ENCODE measurements at places on chromosomes 6 and 20.

- no peak for DNase-seq
Observed at GRCh38 chr6:17921454-17921853, 66.0 kb downstream of the KIF13A start.

DNA sequence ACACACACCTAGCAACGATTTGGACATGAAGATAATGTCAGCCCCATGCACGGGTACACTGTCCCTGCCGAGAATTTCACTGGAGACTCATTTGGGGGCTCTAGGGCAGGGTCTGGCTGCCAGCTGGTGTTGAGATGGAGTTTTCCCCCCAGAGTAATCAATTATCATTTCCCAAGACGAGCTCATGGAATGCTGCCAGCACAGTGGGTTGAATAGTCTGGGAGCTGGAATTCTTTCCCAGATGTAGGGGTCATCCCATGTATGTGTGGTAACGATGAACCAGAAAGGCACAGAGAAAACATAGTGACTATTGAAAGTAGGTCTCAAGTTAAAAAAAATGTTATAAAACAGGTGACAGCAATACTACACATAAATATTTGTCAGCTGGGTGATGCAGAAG lies 579.9 kb downstream of the MAFB start:
- no peak for DNase-seq

GRCh38 chr6:167696296-167696695 lies 130.4 kb upstream of the AFDN start:
- DNase-seq = no peak

DNA sequence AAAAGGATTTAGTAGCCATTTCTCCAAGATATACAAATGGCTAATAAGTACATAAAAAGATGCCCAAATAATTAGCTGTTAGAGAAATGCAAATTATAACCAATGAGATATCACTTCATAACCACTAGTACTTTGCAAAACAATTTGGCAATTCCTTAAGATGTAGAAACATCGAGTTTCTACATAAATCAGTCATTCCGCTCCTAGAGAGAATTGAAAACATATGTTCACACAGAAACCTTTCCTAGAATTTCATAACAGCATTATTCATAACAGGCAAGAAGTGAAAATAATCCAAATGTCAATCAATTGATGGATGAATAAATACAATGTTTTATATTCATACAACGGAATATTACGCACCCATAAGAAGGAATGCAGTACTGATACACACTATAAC lies 20.5 kb upstream of the NT5E start:
- no peak for DNase-seq

GRCh38 chr20:34669094-34669493 lies 7.8 kb downstream of the PIGU start:
- DNase-seq = no peak

DNA sequence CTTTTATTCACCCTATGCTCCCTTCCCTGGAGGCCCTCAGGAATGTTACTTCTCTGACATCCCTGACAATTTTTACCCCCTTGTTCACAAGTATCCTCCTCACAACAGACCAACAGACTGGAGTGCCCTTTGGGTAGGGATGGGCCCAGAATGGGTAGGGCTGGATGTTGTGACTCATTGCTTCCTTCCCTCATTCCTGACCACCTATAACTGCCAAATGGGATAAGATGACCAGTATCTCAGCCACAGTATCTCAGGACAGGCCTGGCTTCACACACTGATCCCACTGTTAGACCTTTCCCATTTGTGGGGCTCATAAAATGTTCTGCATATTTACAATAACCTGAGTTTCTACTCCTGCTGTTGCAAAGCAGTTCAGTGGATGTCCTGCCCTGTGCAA lies 223.0 kb upstream of the LRFN2 start:
- no peak for DNase-seq

DNA sequence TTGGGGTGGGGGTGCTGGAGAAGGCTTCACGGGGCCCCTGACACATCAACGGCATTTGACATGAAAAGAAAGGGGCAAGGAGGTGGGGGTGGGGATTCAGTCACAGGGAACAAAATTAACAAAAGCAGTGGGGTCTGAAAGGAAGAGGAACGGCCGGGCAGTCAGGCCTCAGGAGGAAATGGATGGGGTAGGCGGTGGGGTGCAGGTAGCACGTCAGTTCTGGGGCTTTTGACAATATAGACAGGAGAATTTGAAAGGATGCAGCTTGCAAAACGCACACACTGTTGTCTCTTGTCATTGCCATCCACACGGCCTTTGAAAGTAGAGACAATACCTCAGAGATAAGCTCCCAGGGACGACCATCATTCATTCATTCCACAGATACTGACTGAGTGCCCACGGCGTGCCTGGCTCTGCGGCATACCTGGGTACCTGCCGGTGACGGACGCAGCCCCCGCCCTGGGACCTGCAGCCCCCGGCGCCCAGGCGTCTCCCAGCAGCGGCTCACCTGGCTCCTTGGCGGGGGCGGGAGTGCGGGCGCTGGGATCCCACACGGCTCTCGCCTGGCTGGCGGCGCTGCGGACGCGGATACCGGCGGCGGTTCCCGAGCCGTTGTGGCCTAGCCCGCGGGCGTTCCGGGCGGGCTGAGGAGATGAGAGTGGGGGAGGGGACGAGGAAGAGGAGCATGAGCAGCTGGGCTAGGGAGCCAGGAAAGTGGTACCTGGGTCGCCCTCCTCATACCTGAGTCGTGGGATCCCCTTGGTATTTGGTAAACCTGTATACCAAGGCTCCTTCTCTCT lies at the start of gene SLC26A8:
SLC26A8 (minus strand) TSS at position 646 of the 800 bp plus-strand sequence. CDS start 4,934 bp downstream, outside the sequence.
- DNase-seq = no peak

- no peak for DNase-seq
Observed at GRCh38 chr6:21665392-21666200, 72.0 kb downstream of the SOX4 start.

DNA sequence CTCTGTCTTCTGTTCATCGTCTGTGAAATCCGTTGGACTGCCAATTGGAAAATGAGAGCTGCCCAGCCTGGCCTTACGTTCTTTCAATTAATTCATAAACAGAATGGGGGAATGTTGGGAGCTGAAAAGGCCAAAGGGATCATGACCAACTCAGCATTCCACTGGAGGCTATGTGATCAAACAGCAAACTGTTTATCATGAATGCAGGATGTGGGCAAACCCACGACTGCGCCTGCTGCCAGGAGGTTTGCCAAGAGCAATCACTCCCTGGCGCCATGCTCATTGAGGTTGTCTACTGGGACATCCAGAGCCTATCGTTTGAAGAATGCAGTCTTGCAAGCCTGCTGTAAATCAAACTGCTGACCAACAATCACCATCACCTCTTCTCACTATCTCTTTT lies 9.3 kb upstream of the FKBP1A start:
- DNase-seq = no peak

- no peak for DNase-seq
Observed at GRCh38 chr6:107707346-107708275, 116.5 kb downstream of the SCML4 start.

DNA sequence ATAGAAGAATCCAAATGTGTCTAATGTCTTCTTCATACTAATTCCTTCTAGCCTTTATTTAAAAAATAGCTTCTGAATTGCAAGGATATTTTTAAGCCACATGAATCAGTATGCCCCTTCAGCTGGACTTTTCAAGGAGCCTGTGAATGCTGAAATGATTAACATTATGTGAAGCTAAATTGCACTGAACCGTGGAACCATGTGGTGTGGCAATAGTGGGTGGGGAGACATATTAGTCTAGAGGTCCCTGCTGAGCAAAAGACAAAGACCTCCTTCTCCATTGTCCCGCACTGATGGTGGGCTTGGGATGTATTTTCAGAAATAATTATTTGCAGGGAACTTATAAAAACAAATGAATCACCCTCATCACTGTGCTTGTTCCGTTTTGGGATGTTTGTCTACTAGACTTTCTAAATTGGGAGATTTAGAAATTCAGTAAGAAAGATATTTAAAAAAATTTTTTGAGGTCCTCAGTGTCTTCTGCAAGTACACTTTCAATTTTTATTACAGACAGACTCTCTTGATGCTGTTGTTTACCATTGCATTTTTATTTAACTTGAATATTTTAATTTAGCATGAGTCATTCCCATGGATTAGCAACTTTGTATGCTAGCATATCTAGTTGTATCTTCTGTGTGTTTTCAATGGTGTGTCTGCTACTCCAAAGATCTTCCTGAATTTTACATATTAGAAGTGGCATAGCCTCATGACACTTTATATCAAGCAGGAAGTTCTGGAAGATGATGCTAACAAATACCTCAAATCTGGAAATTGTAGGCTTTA lies 238.1 kb downstream of the LAMA2 start:
- DNase-seq = no peak

DNA sequence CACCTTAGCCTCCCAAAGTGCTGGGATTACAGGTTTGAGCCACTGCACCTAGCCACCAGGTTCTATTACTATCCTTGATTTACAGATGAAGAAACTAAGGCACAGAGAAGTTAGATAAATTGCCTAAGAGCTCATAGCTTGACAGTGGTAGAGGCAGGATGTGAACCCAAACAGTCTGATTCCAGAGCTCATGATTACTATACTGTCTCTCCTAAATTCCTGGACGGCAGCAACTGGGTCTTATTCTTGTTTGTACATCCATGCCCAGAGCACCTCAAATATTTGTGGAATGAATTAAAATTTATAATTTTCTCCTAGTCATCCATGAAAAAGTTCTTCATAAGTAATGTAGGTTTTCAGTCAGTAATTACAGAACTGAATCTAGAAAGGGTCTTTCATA lies 15.1 kb downstream of the PDSS2 start:
- DNase-seq = no peak

GRCh38 chr20:61307686-61308476 lies 55.8 kb downstream of the CDH4 start:
- no peak for DNase-seq

DNA sequence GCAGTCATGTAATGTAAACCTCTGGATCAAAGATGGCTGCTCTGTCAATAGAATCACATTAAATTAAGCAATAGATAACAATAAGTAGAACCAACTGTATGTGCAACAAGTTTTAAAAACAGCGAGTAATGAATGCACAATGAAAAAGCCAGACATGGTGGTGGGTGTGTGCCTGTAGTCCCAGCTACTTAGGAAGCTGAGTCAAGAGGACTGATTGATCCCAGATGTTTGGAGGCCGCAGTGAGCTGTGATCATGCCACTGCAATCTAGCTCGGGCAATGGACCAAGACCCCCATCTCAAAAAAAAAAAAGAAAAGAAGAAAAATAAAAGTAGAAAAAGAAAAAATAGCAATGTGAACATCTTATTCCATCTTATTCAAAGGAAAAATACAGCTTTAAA lies 558.7 kb upstream of the MMS22L start:
- DNase-seq = no peak

- no peak for DNase-seq
Observed at GRCh38 chr6:26223228-26223627, 136.0 kb downstream of the HFE start.

DNA sequence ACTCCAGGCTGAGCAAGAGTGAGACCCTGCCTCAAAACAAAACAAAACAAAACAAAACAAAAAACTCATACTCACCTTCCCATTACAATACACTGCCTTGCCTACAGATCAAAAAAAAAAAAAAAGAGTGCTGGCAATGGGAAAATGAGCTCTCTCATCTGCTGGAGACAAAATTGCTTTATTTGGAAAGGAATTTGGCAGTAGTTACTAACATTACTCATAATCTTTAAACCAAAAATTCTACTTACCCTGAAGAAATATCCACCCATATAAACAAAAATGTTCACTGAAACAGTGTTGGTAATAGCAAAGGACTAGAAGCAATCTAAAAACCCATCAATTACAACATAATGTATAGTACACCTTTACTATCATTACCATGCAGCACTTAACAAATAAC lies 120.4 kb downstream of the RNGTT start:
- no peak for DNase-seq

DNA sequence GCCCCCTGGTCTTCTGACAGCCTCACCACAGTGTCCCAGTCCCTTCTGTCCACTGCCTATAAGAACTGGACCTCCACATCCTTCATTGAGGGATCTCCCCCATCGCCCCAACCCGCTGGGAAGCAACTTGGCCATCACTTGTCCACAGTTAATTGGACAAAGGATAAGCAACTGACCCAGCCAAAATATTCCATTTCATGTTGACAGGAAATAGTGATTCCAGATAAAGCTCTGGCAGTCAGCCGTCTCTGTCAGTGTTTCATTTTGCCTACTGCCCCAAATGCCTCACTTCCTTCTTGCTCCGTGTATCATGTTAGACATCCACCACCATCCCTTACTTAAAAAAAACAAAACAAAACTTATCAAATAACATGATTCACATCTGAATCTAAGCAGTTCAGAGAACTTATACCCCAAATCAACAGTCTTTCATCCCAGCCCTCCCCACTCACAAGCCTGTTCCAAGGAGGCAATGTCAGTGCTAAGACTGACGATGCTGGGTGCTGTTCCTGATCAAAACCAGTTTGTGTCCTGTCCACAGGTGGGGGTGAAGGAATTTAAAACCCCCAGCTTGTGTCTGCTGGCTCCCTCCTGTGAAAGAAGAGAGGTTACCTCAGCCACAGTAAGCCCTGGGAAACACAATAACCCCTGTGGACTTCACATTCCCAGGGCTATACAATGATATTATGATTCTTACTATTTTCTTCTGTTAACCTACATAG lies 162.5 kb downstream of the WDR27 start:
- no peak for DNase-seq

DNA sequence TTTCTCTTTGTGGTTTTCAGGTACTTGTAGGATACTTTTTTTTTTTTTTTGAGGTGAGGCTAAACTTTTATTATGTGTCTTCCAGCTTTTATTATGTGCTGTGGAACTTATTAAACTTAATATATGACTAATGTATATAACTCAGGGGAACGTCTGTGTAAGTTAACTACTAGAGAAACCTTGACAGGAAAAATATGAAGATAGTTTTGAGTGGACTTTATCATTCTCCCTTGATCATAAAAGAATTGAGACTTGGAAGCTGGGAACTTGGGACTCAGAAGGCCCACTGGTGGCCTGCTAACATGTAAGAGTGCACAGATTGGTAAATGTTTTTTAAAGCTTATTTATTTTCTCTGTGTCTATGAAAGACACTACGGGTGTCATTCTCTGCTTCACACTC lies 73.1 kb downstream of the CARMIL1 start:
- no peak for DNase-seq

- DNase-seq = peak; percentile 41
Observed at GRCh38 chr6:105793130-105793529, 293.0 kb upstream of the PRDM1 start.

- no peak for DNase-seq
Observed at GRCh38 chr6:167551628-167552257, 226.9 kb downstream of the TTLL2 start.

GRCh38 chr20:51174536-51174935 lies 151.6 kb upstream of the KCNG1 start:
- DNase-seq = no peak

GRCh38 chr20:47973519-47974233 lies 188.4 kb upstream of the SULF2 start:
- DNase-seq = peak; percentile 60

- no peak for DNase-seq
Observed at GRCh38 chr6:48597951-48598350, 487.0 kb upstream of the PTCHD4 start.

- DNase-seq = no peak
Observed at GRCh38 chr6:131636880-131637792, at the start of gene ENPP3. Gene ENPP3 (plus strand): TSS chr6:131637302. CDS start chr6:131637385, 83 bp downstream.

DNA sequence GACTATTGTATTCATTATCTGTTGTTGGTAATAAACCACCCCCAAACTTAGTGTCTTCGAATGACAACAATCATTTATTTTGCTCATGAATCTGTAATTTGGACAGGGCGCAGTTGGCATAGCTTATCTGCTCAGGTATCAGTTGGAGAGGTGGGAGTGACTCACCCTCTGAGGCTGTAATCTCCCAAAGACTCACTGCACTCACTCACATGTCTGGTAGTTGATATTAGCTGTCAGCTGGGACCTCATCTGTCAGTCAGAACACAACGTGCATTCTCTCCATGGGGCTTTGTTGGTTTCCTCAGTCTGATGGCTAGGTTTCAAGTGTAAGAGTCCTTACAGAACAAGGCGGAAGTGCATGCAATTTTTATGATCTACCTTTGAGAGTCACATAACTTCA lies 219.0 kb upstream of the PRND start:
- DNase-seq = no peak

Data from HT-29 (cell line).